ENCODE measurements at places on chromosomes 13 and 19.

- peaks cover 3% of the 10 kb centered on the region for H3K4me1 ChIP-seq
- H3K36me3 ChIP-seq = peaks cover 52% of the 10 kb centered on the region
- H3K27me3 ChIP-seq = no peaks in the 10 kb centered on the region
These were observed 2.9 kb downstream of the ZNF90 start for GRCh38 chr19:20080656-20081055.

DNA sequence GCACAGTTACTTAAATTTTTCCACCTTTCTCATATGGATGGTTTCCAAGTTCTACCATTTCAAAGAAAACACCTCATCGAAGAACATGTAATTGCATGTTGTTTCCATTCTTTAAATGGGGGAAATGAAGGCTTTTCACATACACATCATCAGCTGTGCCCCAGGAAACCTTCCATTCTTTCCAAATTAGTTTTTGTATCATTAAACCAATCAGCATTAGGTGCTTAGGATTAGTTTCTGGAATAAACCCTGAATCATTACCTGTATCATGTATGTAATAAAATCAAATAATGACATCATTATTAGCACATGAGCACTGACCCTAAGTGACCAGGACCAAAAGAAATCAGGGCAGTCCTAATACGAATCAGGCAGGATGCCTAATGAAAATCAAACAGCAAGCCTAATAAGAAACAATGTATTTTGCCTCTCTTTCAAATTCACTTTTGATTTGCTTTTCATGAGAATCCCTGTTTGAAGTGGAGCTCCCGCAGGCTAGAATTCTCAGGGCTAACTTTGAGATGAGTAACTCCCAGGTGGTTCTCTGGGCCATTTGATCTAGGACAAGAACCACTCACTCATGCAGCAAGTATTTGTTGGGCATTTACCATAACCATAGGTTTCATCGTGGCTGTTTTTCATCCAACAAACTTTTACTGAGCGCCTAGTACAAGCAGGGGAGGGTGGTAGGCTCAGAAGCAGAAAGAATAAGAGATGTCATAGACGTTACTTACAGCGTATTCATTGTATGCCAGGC lies 89.2 kb downstream of the MZT1 start:
- no peaks in the 10 kb centered on the region for H3K27me3 ChIP-seq
- no peak overlapping the region for H3K27ac ChIP-seq
- no peak for DNase-seq
- no peaks in the 10 kb centered on the region for H3K4me1 ChIP-seq
- H3K36me3 ChIP-seq = no peaks in the 10 kb centered on the region
- H3K4me3 ChIP-seq = no peak overlapping the region

DNA sequence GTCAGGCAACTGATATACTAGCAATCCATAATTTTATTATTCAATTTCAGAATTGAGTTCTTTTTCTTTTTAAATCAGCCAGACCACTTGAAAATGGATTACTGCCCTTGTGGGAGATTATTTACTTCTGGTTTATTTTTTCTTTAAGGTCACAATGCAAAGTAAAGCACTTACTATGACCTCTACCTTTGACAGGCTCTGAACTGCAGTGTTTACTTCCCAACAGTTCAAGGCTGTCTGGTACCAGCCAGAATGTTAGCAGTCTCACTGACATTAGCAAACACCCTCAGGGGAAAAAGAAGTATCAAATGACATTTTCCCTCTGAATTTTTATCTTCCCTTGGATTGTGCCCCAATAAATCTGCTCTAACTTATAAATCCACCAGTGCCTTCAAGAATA lies 57.5 kb downstream of the RAP2A start:
- H3K36me3 ChIP-seq = no peaks in the 10 kb centered on the region
- no peak overlapping the region for H3K4me3 ChIP-seq
- DNase-seq = no peak
- no peak overlapping the region for H3K27ac ChIP-seq
- peaks cover 2% of the 10 kb centered on the region for H3K4me1 ChIP-seq
- H3K27me3 ChIP-seq = no peaks in the 10 kb centered on the region

GRCh38 chr19:49767381-49767780 lies 580 bp downstream of the AP2A1 start:
- DNase-seq = peak; percentile 58
- no peaks in the 10 kb centered on the region for H3K36me3 ChIP-seq
- H3K4me3 ChIP-seq = peak overlapping the region; percentile 97
- no peaks in the 10 kb centered on the region for H3K27me3 ChIP-seq
- no peaks in the 10 kb centered on the region for H3K4me1 ChIP-seq

- no peaks in the 10 kb centered on the region for H3K4me1 ChIP-seq
- H3K4me3 ChIP-seq = no peak overlapping the region
These were observed 39.0 kb downstream of the RCBTB2 start for GRCh38 chr13:48493851-48494250.

GRCh38 chr13:72113931-72114330 lies 246.9 kb upstream of the DACH1 start:
- no peaks in the 10 kb centered on the region for H3K27me3 ChIP-seq
- H3K4me3 ChIP-seq = no peak overlapping the region
- H3K27ac ChIP-seq = no peak overlapping the region
- no peaks in the 10 kb centered on the region for H3K36me3 ChIP-seq
